Activated CD4-positive, alpha-beta T cell treated with anti-CD3 and anti-CD28 coated beads, Interleukin-2, amount 10 ng/mL, durations not matched to agents 7 days and 5 days (primary cell): ENCODE measurements at places on chromosomes 2 and 18. TPM values are rescaled to one million over a fixed set of nuclear protein-coding genes. Genes with fewer than 3 reads are reported as not detected.
A peak's percentile ranks its signal among the peaks of the same experiment; 100 is the strongest.

DNA sequence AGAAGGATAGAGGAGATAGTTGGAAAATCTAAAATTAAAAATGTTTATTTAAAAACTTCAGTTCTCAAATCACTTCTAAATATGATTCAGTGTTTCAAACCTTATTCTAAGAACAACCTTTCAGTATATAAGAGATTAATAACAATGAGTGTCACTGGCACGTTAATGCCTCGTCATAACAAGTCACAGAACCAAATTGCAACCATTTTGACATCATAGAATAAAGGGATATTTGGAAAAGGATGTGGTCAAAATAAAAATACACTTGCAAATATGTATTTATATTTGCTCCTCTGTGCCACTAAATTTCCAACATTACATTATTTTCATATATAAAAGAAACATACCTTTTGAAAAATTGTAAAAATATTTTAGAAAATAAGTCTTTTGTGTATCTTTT, 1090.6 kb downstream of the SUCLG1 start:
- no peaks in the 10 kb centered on the region for H3K4me1 ChIP-seq
- no peak for DNase-seq
- no peak overlapping the region for H3K4me3 ChIP-seq
- H3K36me3 ChIP-seq, result no peaks in the 10 kb centered on the region
- H3K27ac ChIP-seq, result no peak overlapping the region
- H3K27me3 ChIP-seq, result no peaks in the 10 kb centered on the region

GRCh38 chr2:231288590-231288989, 90.2 kb downstream of the ARMC9 start:
- no peaks in the 10 kb centered on the region for H3K27me3 ChIP-seq
- H3K27ac ChIP-seq, result no peak overlapping the region
- no peak overlapping the region for H3K4me3 ChIP-seq
- no peak for DNase-seq
- no peaks in the 10 kb centered on the region for H3K4me1 ChIP-seq

GALNT5 gene
- total RNA-seq, result not detected

GRCh38 chr2:168096158-168096557, 151.2 kb downstream of the STK39 start:
- DNase-seq, result no peak
- H3K36me3 ChIP-seq, result peaks cover 10% of the 10 kb centered on the region
- no peak overlapping the region for H3K4me3 ChIP-seq

- H3K27me3 ChIP-seq, result peaks cover 6% of the 10 kb centered on the region
- no peak for DNase-seq
- H3K4me1 ChIP-seq, result no peaks in the 10 kb centered on the region
- no peaks in the 10 kb centered on the region for H3K36me3 ChIP-seq
- no peak overlapping the region for H3K27ac ChIP-seq
These were observed 29.6 kb downstream of the TCF7L1 start for GRCh38 chr2:85162746-85163301.

DNA sequence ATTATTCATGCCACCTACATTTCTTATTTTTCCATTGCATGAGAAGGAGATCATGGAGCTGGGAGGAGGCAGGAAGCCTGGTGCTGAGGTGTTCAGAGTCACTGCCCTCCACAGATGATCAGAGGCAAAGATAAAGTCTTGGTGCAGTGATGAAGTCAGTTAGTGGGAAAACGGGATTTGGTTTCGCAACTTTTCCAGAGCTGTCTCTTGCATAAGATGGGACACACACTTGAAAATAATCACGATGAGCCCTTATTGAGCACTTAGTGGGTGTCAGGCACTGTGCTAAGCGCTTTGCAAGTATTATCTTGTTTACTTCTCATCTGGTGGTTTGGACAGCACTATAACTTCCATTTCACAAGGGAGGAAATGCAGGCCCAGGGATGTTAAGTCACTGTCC, 222.1 kb upstream of the SMAD2 start:
- no peak for DNase-seq
- H3K27me3 ChIP-seq, result peaks cover 3% of the 10 kb centered on the region
- no peaks in the 10 kb centered on the region for H3K4me1 ChIP-seq
- H3K4me3 ChIP-seq, result no peak overlapping the region
- H3K27ac ChIP-seq, result no peak overlapping the region

GPR155 gene
- 38.1 TPM for total RNA-seq

CAPN14 gene
- 0.10 TPM for total RNA-seq

GRCh38 chr18:32478317-32478716, 7.6 kb upstream of the GAREM1 start:
- H3K4me1 ChIP-seq, result no peaks in the 10 kb centered on the region
- no peak for DNase-seq
- peaks cover 40% of the 10 kb centered on the region for H3K27me3 ChIP-seq
- H3K36me3 ChIP-seq, result no peaks in the 10 kb centered on the region
- H3K27ac ChIP-seq, result no peak overlapping the region

DNA sequence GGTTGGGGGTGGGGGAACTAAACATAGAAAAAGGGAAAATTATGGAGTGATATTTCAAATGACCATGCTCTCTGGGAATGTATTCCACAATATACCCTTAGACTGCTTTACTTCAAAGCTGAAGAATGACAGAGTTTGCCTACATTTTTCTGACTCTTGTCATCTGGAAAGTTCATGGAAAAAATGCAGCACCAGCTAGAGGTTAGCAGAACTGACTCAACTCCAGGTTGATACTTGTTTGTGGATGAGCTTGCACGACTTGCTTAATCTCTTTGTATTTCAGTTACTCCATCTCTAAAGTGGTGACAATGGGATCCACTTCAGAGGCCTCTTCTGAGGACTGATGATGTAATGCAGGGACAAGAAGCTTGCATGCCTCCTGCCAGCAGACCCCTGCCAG, 824.0 kb upstream of the ID2 start:
- no peak for DNase-seq
- H3K4me3 ChIP-seq, result no peak overlapping the region
- no peaks in the 10 kb centered on the region for H3K27me3 ChIP-seq

DNA sequence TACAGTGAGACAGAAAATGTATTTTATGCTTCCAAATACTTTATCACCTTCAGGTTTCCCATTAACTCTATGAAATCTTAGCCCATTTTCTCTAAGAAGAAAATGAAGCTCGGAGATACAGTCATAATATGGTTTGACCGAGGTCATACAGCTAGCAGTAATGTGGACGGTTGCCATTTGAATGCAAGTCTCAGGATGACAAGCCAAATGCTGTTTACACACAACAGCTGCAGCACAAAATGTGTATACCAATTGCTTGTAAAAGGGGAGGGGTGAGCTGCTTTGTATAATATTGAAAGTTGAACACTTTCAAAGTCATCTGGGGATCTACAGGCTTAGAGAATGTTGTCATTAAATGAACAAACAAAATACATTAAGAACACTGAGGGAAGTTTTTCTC, 93.8 kb upstream of the FSIP2 start:
- no peaks in the 10 kb centered on the region for H3K4me1 ChIP-seq
- no peak for DNase-seq
- H3K4me3 ChIP-seq, result no peak overlapping the region
- no peaks in the 10 kb centered on the region for H3K27me3 ChIP-seq
- H3K36me3 ChIP-seq, result no peaks in the 10 kb centered on the region

DNA sequence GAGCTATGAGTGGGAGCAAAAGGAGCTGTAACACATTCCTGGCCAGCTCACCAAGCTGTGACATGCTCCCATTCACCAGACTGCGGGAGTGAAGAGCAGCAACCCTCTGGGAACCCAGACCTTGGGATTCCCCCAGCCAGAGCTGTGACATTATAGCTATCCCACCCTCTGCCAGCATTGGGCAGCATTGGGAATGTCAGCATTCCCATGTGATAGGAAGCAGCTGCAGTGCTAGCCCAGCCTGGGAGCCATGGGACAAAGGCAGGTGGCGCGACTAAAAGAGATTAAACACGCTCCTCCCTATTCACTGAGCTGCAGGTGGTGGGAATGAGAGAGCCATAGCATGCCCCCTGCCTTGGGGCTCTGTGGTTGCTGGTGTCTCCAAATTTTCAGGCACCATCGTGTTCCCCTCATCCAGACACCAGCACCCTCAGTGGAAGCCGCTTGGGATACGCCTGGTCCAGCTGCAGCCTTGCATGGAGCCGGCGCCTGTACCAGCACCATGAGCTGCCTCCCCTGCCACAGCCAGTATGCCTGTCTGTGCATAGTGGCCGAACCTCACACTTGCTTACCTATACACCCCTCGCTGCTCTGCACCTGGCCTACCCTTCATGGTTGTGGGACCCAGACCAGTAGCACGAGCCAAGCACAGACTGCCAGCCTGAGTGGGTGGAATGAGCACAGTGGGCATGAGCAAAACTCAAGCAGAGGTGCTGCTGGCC, 695.6 kb upstream of the GCFC2 start:
- no peak overlapping the region for H3K4me3 ChIP-seq
- DNase-seq, result no peak
- H3K27me3 ChIP-seq, result no peaks in the 10 kb centered on the region
- no peaks in the 10 kb centered on the region for H3K36me3 ChIP-seq
- no peaks in the 10 kb centered on the region for H3K4me1 ChIP-seq

DNA sequence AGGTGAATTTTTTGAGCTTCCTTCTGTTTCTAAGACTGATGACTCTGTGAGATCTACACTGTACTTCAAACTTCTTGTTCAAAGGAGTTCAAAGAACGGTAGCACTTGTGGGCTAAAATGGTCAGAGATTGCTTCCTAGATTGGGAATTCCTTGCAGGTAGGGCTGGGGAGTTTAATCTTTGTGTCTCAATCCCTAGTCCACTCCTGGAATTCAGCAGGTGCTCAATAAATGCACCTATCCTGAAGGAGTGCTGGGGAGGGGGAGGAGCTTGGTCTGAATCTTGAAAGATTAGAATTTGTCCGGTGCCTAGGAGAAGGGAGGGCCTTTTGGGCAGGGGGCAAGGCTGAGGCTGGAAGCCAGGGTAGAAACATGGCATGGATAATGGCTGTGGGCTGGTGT, 34.6 kb downstream of the TMEM17 start:
- H3K4me3 ChIP-seq, result no peak overlapping the region
- no peaks in the 10 kb centered on the region for H3K36me3 ChIP-seq
- no peak overlapping the region for H3K27ac ChIP-seq
- H3K27me3 ChIP-seq, result peaks cover 4% of the 10 kb centered on the region

KCNE4 gene
- total RNA-seq, result not detected

DNA sequence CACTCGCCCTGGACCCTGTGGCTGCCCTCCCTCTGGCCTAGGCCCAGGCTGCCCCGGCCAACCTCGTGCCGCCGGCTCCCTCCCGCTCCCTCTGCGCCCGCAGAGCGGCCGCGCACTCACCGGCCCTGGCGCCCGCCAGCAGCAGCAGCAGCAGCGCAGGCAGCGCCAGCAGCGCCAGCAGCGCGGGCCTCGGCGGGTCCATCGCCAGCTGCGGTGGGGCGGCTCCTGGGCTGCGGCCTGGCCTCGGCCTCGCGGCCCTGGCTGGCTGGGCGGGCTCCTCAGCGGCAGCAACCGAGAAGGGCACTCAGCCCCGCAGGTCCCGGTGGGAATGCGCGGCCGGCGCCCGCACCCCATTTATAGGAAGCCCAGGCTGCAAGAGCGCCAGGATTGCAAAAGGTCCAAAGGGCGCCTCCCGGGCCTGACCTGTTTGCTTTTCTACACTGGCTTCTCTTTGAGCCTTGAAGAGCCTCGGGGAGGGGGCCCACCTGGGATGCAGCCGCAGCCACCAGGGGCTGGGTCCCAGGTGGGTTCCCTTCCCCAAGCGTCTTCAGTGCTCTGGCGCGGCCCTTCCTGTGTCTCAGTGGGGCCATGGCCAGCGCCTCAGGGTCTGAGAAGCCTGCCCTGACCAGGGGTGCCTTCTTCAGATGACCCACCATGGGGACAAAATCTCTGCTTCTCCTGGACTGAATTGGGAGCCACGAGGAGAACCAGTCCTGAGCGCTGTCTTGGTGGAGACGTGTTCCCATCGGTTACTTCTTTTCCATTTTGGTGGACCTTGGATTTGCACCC, at the start of gene APOB:
Gene APOB (minus strand): TSS at position 330 of the 789 bp plus-strand sequence. CDS start 128 bp downstream, at position 202.
- no peak within 1 kb of the TSS for H3K4me3 ChIP-seq
- peaks cover 17% of the 10 kb centered on the region for H3K27me3 ChIP-seq
- no peaks in the 10 kb centered on the region for H3K36me3 ChIP-seq
- H3K27ac ChIP-seq, result no peak within 1 kb of the TSS

- H3K27ac ChIP-seq, result peak overlapping the region; percentile 36
- DNase-seq, result no peak
- H3K4me1 ChIP-seq, result peaks cover 26% of the 10 kb centered on the region
These were observed 14.6 kb downstream of the DNAJB2 start for GRCh38 chr2:219293736-219294231.

DNA sequence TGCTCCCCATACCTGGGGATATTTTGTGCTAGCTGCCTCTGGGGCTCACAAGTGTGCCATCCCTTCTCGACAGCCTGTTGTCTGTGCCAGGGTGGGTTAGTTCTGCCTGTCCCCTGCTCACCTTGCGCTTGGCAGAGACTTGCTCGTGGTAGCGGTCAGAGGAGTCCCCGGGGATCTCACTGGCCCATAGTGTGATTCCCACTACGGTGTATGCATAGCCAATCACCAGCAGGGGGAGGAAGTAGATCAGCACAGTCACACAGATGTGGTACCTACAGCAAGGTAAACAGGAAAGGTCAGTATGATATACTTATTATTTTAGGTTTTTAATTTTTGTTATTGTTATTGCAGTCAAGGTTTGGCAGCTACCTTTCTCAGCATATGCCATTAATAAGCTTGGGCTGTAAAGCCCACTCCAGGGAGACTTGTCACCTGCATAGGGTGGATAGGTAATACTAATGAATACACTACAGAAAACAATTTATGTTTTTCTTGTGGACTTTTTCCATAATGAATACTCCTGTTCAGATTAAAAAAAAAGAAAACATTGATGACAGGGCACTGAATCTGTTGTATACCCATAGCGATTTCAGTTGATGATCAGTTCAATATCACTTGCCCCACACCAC, 95.2 kb downstream of the POLE4 start:
- no peak overlapping the region for H3K4me3 ChIP-seq
- H3K36me3 ChIP-seq, result no peaks in the 10 kb centered on the region
- peaks cover 4% of the 10 kb centered on the region for H3K27me3 ChIP-seq

GRCh38 chr18:35890323-35890722, 82.2 kb upstream of the RMP24 start:
- H3K27me3 ChIP-seq, result peaks cover 7% of the 10 kb centered on the region
- DNase-seq, result no peak
- H3K27ac ChIP-seq, result no peak overlapping the region
- no peak overlapping the region for H3K4me3 ChIP-seq
